ENCODE measurements at places on chromosomes 3 and 15.

GRCh38 chr3:20569310-20569709 lies 383.3 kb upstream of the SGO1 start:
- DNase-seq: no peak

DNA sequence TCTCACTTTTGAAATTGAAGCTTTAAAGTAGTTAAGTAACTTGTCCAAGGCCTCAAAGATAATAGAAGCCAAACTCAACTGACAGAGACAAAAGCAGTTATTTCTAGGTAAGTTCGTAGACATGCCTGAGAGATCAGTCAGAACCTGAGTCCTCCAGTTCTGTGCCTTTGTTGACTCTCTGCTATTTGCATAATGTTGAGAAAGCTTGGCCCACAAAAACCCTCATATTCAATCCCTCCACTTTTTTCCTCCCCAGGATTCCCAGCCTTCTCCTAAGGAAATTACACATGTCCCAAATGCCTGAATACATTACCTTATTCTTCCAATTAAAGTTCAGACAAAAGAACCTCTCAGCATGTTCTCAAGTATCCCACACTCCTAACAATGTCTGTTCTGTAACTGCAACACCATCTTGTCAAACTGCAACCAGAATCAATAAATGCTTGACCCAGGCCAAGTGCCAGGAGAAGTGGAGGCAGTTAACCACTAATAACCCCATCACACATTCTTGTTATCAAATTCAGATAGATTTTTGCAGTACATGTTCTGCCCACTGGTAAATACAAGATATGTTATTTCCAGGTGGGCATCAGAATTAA lies 217.8 kb downstream of the LRRC3B start:
- DNase-seq: no peak

- DNase-seq: no peak
These were observed 3.7 kb downstream of the EOMES start for GRCh38 chr3:27718459-27718858.

GRCh38 chr3:115301364-115301860 lies 154.3 kb upstream of the ZBTB20 start:
- DNase-seq: no peak

GRCh38 chr3:2897821-2898220 lies 212.4 kb downstream of the IL5RA start:
- no peak for DNase-seq

GRCh38 chr3:167813169-167814123 lies 77.9 kb downstream of the SERPINI1 start:
- DNase-seq: no peak

- no peak for DNase-seq
These were observed 213.7 kb upstream of the RORA start for GRCh38 chr15:61442821-61443220.

- no peak for DNase-seq
These were observed 60.9 kb upstream of the ATP11B start for GRCh38 chr3:182732232-182733015.

GRCh38 chr15:51726302-51727073 lies 11.0 kb downstream of the LYSMD2 start:
- DNase-seq: no peak

- no peak for DNase-seq
These were observed 135.4 kb upstream of the FRMD4B start for GRCh38 chr3:69521286-69521685.

GRCh38 chr3:11154036-11154952 lies at the start of gene HRH1:
Gene HRH1 (plus strand): TSS chr3:11154493. CDS start chr3:11259038, 104,545 bp downstream.
- DNase-seq: no peak

- DNase-seq: no peak
These were observed 3.9 kb downstream of the TSC22D2 start for GRCh38 chr3:150411976-150412375.

DNA sequence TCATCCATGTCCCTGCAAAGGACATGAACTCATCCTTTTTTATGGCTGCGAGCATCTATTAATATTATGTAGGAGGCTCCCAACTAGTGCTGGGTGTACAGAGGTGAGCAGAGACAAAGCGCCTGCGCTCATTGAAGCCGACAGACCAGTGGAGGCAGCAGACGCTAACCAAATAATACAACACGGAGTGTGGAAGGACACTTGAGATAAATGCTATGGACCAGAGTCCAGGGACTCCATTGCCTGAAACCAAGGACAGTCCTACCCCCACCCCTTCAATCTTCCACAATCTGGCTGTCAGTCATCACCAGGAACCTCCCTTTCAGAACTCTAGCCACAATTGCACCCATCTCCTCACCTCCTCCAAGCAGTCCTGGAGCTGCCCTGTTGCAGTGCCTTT lies 41.5 kb downstream of the KLHL6 start:
- no peak for DNase-seq

DNA sequence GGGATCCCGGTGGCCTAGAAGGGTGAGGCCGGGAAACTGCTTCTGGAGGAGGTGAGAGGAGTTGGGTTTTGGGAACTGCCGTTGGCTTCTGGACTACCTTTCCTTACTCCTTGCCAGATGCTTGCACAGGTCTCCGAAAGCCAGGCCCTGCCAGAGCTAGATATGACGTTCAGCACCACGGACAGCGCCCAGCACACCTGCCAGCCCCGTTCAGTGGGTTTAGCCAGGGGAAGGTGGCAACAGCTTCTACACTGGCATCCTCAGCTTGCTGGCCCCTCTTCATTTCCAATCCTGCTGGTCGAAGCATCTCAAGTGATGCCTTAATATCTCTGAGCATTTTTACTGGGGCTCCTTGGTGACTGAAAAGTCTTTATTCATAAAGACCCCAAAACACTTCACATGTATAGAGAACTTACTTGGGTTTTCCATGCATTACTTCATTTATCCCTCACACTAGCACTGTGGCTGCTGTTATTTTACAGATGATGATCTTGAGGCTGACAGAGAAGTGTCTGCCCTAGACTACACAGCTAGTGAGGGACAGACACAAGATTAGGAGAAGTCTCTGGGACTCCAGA lies 21.9 kb downstream of the HCN4 start:
- no peak for DNase-seq

DNA sequence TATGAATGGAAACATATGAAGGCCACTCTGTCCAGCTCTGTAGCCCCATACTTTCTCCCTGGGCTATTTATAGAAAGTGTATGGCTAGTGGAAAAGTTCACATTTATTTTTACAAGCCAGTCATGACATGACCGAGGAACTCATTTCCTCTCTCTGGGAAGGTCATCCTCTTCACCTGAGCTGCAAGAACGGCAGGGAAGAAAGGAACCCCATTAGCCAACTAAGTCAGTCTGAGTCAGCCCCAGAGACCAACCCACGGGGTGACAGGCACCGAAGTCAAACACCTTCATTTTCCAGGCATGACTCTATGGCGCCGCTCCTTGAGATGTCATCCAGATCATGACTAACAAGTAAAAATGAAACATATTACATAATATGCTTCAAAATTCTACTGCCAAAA lies 4.8 kb downstream of the PAQR9 start:
- no peak for DNase-seq

GRCh38 chr15:87961851-87962420 lies 294.6 kb downstream of the NTRK3 start:
- no peak for DNase-seq

DNA sequence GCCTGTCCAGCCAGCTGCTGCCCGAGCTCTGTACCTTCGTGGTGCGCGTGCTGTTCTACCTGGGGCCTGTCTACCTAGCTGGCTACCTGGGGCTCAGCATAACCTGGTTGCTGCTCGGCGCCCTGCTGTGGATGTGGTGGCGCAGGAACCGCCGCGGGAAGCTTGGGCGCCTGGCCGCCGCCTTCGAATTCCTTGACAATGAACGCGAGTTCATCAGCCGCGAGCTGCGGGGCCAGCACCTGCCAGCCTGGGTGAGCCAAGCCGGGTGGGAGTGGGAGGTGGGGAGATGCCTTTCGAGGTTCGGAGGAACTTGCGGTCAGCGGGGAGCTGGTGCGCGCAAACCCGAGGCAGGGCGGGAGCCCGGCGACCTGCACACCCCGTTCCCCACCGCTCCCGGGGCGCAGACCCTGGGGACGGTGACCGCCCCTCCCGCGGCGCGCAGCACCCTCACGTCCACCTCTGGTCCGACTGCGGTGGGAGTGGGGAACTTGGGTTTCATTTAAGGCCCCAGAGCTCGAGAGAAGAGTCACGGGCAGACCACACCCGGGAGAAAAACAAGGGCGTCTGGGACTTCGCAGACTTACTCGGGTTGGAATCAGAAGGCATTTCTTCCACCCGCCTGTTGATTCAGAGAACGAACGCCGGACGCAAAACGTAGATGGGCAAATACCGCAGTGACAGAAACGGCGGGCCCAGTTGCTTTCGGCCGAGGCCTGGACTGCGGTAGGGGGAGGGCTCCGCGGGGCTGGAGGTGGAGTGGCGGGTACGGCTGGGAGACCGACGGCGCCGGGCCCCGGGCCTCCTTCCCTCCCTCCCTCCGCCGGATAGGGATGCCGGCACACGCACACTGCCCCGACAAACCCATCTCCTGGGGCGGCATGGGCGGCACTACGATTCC lies 708 bp downstream of the ESYT3 start:
- no peak for DNase-seq

DNA sequence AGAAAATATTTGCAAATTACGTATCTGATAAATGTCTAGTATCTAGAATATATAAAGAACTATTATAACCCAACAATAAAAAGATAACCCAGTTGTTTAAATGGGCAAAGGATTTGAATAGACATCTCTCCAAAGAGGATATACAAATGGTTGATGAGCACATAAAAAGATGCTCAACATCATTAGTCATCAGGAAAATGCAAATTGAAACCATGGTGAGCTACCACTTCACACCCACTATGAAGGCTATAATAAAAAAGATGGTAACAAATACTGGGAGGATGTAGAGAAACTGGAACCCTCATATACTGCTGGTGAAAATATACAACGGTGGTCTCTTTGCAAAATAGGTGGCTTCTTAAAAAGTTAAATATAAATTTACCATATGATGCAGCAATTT lies 28.0 kb downstream of the RAD51 start:
- no peak for DNase-seq

DNA sequence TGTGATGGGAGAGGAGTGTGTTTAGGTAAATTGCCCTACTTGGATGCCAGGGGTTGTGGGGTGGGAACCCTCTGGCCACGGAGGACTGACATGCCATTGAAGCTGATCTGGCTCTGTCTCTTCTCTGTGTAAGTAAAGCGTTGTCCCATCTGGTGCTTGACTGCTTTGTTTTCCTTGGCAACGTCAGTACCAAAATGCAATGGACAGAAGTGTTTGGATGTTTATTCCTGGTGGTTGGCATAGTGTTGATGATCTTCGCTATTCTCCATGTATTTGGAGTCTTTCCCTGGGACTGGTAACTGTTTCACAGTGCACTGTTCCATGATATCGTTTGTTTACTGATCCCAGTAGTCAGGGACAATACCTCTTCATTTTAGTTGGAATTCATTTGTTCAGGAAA lies 130.5 kb upstream of the MCTP2 start:
- DNase-seq: no peak

- DNase-seq: no peak
These were observed 31.2 kb downstream of the MAGEF1 start for GRCh38 chr3:184680385-184681345.

GRCh38 chr3:153673853-153674252 lies 447.3 kb upstream of the ARHGEF26 start:
- no peak for DNase-seq

DNA sequence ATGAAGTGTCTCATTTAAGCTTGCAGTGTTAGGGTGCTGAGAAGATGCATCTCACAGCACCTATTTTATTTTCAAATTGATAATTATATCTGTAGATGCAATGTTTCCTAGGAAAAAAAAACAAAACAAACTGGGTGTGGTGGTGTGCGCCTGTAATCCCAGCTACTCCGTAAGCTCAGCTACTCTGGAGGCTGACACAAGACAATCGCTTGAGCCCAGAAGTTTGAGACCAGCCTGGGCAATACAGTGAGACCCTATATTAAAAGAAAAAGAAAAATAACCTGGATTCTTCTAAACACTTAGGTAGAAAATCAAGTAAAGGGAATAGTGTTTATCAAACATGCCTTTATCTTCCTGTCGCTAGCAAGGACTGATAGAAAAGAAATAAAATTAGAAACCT lies 1.9 kb downstream of the MINDY2 start:
- no peak for DNase-seq

- DNase-seq: no peak
These were observed 152.3 kb upstream of the ROPN1 start for GRCh38 chr3:124144035-124144814.

- DNase-seq: no peak
These were observed 57.4 kb upstream of the POLR2M start for GRCh38 chr15:57649138-57649537.

- no peak for DNase-seq
These were observed 65.7 kb upstream of the MRPL3 start for GRCh38 chr3:131568460-131568859.

- no peak for DNase-seq
These were observed 44.0 kb downstream of the EIF4E3 start for GRCh38 chr3:71681224-71681668.

- no peak for DNase-seq
These were observed 45.7 kb upstream of the WNT5A start for GRCh38 chr3:55532806-55533205.

GRCh38 chr3:40546816-40547215 lies 22.1 kb downstream of the ZNF621 start:
- no peak for DNase-seq

GRCh38 chr3:175193815-175194518 lies 334.8 kb downstream of the NAALADL2 start:
- no peak for DNase-seq

GRCh38 chr15:58742022-58742813 lies 7.3 kb downstream of the ADAM10 start:
- DNase-seq: no peak

- DNase-seq: no peak
These were observed 206.6 kb downstream of the GBE1 start for GRCh38 chr3:81554801-81555200.

GRCh38 chr3:170560717-170561382 lies 25.0 kb downstream of the SLC7A14 start:
- no peak for DNase-seq

GRCh38 chr3:136835813-136836510 lies 17.0 kb downstream of the SLC35G2 start:
- DNase-seq: no peak

GRCh38 chr3:179027326-179027900 lies 44.2 kb downstream of the ZMAT3 start:
- no peak for DNase-seq

DNA sequence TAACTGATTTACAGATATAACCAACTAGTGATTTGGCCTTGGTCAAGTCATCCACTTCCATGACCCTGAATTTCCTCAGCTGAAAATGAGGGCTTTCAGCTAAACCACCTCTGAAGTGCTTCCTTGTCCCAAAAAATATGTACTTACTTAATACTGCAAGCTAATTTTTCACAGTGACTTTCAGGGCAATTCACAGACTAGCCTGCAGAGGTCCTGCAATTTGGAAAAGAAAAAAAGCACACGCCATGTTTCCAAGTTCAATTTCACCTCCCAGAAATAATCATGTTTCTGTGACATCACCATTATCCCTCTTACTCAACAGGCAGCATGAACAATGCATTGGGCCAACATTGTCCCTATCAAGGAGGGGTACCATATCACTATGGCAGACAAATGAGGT lies 218.2 kb downstream of the SHOX2 start:
- DNase-seq: no peak

- DNase-seq: no peak
These were observed 6.2 kb upstream of the CCDC80 start for GRCh38 chr3:112647122-112647521.

All from esophagus squamous epithelium (tissue), 5 donors.